ENCODE measurements at places on chromosomes 12 and 14.

DNA sequence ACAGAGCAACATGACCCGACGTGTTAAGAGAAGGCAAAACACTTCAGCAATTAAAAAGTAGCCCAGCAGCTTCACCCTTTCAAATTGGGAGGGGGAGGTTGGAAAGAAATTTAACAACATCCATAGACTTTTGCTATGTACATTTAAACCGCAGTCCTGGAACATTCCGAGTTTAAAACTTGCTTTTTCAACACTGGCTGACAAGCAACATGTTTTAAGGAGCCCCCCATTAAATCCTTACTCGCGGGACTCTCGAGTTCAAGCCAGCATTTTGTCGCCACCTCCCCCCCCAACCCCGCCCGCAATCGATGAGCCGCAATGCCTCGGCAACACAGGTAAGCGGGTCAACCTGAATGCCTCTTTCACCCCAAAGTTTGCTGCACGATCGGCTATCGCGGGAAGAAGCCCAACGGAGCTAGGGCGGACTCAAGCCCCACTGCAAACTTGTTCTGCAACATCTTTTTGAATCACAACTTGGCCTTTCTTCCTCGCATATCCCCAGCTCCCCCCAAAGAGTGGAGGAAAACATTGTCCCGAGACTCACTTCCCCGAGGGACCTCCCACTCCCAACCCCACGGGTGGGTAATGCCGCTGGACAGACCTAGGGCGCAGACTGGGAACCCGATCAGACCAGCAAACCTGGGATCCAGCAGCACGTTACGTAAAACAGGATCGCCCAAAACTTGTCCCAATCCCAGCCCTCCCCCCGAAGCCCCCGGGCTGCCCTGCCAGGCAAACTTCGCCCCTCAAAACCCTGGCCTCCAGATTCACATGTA lies 777 bp downstream of the ZFP36L1 start:
- no peak for DNase-seq

DNA sequence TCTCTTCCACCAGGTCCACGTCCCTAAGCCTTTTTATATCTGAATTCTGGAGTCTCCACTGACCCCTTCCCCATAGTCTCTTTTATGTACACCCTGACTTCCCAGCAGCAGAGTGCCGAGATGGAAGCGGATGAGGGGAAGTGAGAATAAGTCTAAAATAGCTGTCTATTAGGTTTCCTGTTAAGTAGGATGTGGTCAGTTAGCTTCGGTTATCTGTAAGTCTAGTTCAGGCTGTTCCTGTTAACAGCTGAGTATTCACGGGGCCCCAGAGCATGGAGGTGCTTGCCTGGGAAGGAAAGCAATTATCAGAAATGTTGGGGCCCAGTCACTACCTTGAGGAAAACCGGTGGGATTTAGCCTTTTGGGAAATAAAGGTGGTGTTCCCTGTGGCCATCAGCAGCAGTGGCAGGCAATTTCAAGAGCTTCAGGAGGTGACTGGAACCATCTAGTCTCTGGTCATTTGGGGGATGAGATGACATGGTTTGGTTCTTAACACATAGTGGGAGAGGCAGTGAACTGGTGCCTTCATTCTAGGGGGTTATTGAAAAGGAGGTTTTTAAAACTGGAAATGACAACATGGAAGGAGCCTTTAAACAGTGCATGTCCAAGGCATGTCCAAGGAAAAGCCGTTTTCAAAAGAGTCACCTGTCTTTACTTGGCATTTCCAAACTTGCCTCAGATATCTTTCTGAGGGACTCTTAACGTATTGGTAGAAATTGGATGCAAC lies 21.8 kb downstream of the CHST11 start:
- DNase-seq = no peak

- DNase-seq = no peak
Measured at GRCh38 chr14:66944872-66945271, 244.4 kb upstream of the GARIN2 start.

DNA sequence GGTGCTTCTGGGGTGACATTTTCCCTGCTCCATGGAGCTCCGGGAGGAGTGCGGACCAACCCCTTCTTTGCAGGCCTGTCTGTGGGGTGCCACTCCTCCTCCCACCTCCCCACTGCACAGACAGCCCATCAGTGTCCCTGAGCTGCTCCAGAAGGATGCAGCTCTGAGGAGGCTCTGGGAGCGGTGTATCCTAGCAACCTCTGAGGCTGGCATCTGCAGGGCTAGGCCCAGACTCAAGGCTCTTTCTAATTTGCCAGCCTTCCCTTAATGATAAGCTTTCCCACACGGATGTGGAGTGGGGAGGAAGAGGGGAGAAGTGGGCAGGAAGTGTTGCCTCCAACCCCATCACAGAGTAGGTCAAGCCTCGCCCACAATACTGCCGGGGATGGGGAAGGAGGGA lies 59.7 kb downstream of the CALM1 start:
- no peak for DNase-seq

- no peak for DNase-seq
Measured at GRCh38 chr12:108252523-108252922, 86.6 kb downstream of the CMKLR1 start.

GRCh38 chr12:128365032-128365431 lies 98.1 kb downstream of the TMEM132C start:
- DNase-seq = no peak

DNA sequence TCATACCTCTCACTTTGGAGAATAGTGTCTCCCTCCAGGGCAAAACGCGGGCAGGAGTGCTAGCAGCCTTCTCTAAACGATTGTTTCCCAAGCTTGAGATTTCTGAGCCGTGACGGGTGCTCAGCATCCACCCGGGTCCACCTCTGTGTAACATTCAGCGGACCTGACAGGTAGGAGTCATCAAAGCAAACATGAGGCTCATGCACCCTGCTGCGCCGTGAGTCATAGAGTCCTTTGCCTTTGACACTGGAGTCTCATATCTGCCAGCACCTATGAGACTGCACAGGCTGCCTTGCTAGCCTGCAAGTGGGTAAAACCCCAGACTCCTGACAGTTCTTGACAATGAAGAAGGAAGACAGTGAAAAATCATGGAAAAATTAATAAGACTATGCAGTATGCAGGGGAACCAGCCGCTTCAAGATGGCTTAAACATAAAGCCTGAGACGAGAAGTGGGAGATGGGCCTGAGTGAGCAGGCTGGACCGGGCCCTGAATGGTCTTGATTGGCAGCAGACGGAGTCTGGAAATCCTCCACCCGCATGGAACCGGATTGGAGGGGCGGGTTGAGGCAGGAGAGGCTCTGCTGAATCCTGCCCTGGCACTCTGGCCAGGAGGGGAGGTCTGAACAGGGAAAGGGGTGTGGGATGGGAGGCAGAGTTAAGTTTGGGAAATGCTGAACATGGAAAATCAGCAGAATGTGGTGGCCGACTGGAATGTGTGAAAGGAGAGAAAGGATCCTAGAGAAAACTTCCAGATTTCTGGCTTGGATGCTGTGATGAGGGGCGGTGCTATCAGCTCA lies 54.2 kb downstream of the LGMN start:
- DNase-seq = no peak

DNA sequence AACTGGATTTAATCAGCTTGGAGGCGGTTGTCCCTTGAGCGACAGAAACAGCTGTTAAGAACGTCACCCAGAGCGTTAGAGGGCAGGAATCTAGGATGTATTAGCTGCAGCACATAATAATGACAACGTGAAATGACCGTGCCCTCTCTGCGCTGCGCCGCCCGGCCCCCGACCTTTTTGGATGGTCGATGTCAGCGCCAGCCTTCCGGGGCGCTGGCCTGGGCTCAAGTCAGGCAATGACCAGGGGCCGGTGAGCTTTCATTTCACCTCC lies 427 bp upstream of the TMEM120B start:
- DNase-seq = no peak

DNA sequence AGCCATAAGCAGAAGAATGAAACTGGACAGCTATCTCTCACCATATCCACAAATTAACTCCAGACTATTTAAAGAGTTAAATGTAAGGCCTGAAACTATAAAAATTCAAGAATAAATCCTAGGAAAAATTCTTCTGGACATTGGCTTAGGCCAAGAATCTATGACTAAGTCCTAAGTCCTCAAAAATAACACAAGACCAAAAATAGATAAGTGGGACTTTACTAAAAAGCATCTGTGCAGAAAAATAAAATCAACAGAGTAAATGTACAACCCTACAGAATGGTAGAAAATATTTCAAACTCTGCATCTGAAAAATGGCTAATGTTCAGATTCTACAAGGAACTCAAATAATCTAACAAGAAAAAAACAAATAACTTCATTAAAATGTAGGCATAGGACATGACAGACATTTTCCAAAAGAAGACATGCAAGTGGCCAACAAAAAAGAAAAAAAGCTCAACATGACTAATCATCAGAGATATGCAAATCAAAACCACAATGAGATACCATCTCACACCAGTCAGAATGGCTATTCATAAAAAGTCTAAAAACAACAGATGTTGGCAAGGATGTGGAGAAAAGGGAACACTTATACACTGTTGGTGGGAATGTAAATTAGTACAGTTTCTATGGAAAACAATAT lies 61.0 kb upstream of the PPFIA2 start:
- no peak for DNase-seq

DNA sequence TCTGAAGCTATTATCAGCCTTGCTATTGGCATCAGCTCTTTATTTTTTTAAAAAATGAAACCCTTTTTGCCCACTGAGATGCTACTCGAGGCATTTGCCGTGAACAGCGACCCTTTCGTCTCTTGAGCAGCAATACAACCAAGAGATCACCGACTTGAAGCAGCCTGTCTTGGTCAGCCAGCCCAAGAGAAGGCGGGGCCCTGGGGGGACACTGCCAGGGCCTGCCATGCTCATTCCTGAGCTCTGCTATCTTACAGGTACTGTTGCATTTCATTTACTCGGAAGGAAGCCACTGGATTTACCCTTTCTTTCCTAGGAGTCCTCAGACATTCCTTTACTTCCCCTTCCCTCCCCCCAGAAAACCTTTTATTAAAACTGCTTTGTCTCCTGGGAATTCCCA lies 16.7 kb downstream of the PIWIL1 start:
- DNase-seq = no peak

- no peak for DNase-seq
Measured at GRCh38 chr14:70707138-70708038, 65.7 kb downstream of the TTC9 start.

GRCh38 chr14:34256223-34256622 lies 205.8 kb downstream of the SPTSSA start:
- DNase-seq = no peak
